ENCODE measurements at places on chromosomes 5 and 9.

GRCh38 chr5:2020730-2021129, 138.0 kb upstream of the IRX4 start:
- DNase-seq: no peak

DNA sequence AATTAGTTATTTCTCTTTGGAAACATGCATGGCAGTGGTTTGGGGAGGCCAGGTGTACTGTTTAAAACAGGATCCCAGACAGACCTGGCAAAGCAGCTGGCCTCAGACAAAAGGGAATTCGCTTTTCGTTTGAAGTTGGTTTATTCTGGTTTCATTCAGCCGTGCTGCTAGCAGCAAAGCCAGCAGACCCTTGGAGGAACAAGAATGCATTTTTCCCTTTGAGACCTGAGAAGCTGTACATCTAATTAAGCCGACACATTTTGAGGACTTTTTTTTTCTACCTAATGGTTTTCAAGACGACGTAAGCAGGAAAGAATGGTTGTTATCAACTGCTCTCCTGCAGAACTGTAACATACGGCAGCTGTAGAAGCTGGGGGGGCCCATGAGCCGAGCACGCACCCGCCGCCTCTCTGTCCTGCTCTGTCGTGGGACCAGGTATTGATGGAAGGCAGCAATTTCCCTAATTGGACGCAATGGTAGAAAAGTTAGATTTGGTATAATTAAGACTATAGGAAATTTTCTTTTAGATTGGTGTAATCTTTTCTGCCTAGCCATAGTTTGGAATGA, 13.6 kb downstream of the PLEKHG4B start:
- DNase-seq: no peak

DNA sequence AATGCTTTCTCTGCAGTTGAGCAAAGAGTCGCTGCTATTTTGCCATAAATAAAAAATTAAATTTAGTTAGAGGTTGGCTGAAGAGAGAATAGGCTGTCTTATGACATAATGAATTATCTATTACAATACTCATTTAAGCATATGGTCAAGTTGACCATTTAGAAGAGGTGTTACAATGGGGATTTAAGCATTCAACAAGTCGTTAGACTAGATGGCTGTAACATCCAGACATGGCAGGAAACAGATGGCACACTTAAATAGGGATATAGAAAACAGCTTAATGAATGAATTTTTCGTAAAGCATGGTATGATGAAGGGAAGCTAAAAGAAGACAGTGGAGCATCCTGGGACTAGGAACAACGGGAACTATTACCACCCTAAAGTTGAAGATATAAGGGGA, 160.3 kb upstream of the PTPRD start:
- DNase-seq: no peak

- no peak for DNase-seq
These were observed 7.5 kb downstream of the RABGAP1 start for GRCh38 chr9:122948313-122948712.

- DNase-seq: no peak
These were observed 605 bp upstream of the DBN1 start for GRCh38 chr5:177474002-177474476.

DNA sequence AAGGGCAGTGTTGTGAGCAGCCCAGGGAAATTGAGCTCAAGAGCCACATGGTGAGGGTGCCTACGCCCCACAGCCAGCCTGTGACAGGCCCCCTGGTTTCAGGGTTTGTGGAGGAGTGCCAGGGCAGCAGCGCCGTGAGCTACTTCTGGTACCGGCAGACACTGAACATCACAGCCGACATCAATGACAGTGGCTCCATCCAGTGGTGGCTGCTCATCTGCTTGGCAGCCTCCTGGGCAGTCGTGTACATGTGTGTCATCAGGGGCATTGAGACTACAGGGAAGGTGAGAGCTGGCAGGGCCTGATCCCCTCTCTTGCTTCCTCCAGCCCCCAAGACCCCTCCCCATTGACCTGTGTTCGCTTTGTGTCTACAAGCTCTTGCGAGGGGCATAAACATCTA, 10.2 kb downstream of the SLC6A18 start:
- DNase-seq: no peak

DNA sequence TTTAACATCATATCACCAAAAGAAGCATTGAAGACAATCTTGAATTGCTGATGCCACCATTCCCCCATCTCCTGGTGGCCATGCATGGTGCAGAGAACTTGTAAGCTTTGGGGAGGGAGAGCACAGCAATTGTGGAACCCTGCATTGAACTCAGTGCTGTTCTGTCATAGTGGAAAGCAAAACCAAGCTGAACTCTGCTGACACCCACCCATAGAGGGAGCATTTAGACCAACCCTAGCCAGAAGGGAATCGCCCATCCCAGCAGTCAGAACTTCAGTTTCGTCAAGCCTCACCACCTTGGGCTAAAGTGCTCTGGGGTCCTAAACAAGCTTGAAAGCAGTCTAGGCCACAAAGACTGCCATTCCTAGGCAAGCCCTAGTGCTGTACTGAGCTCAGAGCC, 37.4 kb upstream of the RUSC2 start:
- DNase-seq: no peak

- no peak for DNase-seq
These were observed 34.9 kb upstream of the EPB41L4B start for GRCh38 chr9:109355564-109356297.

GRCh38 chr5:41707853-41708603, 162.2 kb downstream of the OXCT1 start:
- no peak for DNase-seq

GRCh38 chr5:159017786-159018185, 81.9 kb downstream of the EBF1 start:
- no peak for DNase-seq

DNA sequence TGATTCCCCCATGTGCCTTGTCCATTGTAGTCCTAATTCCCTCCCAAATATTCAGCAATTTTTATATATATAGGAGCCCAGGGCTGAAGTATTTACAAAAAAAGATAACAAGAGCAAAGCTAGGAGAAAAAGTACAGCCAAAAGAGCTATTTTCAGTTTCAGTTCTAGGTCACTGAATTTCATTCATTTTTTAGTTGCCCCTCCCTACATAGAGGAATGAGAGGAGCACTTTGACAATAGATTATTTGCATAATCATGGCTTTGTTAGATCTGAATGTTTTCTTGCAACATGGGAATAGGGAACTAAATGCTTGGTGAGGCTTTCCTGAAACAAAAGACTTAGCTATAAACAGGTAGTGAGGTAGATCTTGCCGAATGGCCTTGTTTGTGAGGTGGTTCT, 15.3 kb upstream of the F2RL2 start:
- no peak for DNase-seq

DNA sequence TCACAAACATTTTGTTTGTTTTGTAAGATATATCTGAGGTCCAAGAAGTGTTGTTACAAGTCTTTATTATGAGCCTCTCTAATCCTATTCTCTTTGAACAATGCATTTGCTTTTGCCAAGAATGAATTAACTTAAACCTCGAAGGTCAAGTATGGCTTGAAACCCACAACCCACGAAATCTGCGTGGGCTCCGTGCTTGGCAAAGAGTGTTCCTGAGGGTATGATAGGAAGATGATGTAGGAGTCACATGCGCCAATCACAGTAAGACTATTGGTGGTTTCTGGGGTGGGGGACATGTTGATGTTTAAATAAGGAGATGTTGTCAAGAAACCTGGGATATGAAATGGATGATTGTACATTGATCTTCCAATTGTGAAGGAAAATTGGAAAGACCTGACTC, 330.8 kb upstream of the RFX3 start:
- DNase-seq: no peak

DNA sequence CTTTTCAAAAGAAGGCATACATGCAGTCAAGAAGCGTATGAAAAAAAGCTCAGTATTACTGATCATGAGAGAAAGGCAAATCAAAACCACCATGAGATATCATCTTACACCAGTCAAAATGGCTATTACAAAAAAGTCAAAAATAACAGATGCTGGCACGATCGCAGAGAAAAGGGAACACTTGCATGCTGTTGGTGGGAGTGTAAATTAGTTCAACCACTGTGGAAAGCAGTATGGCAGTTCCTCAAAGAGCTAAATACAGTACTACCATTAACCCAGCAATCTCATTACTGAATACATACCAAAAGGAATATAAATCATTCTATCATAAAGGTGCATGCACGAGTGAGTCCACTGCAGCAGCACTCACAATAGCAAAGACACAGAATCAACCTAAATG, 24.5 kb downstream of the RETREG1 start:
- no peak for DNase-seq

DNA sequence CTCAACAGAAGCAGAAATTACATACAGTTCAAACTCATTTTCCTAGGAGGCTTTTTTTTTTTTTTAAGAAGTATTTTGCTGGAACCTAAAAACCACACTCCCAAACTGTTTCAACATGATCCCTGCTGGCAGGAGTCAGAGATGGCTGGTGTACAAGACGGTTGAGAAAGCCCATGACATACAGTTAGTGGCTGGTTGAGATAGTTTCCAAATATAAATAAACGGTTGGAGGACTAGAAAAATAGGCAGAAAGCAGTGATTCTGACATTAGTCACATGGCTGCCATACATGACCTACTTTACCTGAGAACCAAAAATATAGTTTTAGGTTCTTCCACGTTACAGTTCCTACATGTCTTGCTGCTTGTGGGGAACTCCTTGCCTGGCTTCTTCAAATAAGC, 31.7 kb upstream of the BASP1 start:
- no peak for DNase-seq

- DNase-seq: no peak
These were observed 12.4 kb upstream of the TMC1 start for GRCh38 chr9:72509053-72509452.

DNA sequence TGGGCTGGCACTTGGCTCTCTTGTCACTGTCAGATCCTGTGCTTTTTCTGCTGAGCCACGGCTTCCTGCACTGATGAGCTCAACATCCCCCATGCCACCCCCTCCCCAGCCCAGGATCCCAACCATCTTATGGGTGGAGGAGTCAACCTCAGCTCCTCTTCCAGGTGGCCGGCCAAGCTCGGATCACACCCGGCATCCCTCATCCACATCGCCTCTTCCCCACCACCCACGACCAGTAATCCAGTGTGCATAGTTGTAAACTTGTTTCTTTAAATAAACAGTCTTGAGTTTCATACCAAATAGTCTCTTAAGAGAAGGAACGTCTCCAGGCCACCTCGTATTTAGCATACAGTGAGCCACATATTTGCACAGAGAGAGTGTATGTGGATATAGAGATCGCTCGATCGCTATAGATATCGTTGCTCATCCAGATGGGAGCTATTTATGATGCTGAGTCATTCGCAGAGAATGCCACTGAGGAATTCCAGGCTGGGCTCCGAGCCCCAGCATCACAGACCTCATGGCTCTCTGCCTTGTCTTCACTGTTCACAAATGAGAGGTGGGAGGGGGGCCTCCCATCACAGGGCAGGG, 61.8 kb upstream of the CPLX2 start:
- DNase-seq: no peak

- no peak for DNase-seq
These were observed 185.4 kb downstream of the CPLANE1 start for GRCh38 chr5:37063739-37064138.

GRCh38 chr5:169641253-169641652, 4.2 kb downstream of the DOCK2 start:
- DNase-seq: no peak

All from caudate nucleus (tissue), 63 donors.